ENCODE measurements at places on chromosomes 1 and 21.

DNA sequence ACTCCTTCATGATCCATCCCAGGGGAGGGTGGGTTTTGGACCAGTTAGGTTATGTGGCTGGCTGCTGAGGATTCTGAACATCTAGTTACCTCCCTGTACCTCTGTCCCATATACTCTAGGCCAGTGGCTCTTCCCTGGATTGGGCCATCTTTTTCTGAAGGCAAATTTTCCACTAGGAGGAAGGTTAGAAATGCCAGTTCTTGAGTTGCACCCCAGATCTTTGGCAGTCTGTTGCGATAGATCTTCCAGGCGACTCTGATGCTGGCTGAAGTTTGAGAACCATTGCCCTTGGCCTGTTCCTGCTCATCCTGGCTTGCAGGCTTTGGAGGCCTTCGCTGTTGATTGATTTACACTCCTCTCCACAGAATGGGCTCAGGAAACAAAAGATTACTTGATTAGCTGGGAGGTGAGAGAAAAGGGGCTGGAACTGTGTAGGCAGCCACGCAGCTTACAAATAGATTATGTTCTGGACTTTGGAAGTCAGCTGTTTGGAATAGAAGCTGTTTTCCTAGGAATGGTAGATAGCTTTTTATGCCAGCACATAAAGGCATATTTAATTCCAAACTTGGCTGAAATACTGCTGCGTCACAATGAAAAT, 110.1 kb downstream of the MRPS6 start:
- DNase-seq: no peak

DNA sequence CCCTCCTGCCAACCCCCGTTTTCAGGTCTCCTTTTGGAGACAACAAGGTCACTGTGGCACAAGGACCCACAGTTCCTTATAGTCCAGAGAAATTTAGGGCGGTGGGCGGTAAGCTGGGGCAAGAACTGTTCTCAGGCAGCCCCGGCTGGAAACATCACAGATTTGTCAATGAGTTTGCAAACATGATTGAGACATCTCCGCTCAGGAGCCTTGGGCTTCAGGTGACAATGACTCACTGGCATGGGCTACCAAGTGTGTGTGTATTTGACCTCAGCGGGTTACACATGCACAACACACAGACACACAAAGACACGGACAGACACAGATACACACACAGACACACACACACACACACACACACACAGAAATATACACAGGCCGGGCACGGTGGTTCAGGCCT, 58.2 kb upstream of the ABCG1 start:
- no peak for DNase-seq

DNA sequence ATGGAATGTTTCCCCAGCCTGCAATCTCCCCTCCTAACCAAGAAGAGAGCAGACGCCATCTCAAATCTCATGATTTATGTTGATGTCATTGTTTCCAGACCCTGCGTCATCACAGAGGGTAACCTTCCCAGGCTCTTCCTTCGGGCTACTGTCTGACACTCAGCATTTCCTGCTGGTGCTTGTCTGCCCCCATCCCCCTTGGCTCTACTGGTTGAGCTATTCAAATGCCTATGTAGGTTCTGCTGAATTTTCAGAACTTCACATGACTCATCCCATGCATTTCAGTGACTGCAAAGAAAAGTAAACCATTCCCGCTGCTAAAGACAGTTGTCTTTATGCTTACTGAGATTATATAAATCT, 24.8 kb upstream of the ITPKB start:
- DNase-seq: peak; percentile 70

DNA sequence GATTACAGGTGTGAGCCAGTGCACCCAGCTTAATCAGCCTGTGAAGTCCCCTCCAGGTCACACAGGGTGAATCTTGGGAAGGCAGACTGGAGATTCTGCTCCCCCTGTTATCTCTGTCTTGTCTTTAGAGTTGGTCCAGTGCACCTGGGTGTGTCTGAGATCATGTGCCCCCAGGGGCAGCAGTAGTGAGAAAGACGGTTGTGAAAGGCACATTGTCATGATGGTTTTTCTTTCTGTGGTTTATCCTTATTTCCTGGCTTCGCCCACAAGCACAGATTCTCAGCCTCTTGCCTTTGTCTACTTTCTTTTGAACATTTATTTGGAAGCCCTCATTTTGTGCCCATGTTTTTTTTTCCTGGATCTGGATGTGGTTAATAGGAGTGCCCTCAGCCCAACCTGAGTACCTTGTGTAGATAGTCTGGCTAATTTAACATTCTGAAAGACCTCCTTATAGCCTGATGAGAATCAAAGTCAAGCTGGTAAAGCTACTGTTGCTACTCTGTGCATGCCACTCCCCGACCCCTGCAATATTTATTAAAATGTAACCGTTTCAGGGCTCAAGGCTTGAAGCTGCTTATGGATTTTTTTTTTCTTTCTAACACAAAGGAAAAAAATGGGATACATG, 23.7 kb downstream of the UCK2 start:
- DNase-seq: peak; percentile 31

- DNase-seq: no peak
Measured at GRCh38 chr1:65420590-65421350, at the start of the genes LEPR and LEPROT. Gene LEPR, plus strand, starts transcription at chr1:65420668. Its CDS starts 144,898 bp downstream, at chr1:65565566. Gene LEPROT, plus strand, starts transcription at chr1:65420668. Its CDS starts 57 bp downstream, at chr1:65420725.

- peak; percentile 10 for DNase-seq
Measured at GRCh38 chr1:203425663-203425975, 50.0 kb upstream of the PRELP start.

GRCh38 chr1:19619697-19620384, 24.3 kb upstream of the NBL1 start:
- no peak for DNase-seq

GRCh38 chr1:200520735-200521134, 99.8 kb downstream of the KIF14 start:
- DNase-seq: no peak

- DNase-seq: no peak
Measured at GRCh38 chr1:53909946-53910345, 16.0 kb downstream of the DIO1 start.

DNA sequence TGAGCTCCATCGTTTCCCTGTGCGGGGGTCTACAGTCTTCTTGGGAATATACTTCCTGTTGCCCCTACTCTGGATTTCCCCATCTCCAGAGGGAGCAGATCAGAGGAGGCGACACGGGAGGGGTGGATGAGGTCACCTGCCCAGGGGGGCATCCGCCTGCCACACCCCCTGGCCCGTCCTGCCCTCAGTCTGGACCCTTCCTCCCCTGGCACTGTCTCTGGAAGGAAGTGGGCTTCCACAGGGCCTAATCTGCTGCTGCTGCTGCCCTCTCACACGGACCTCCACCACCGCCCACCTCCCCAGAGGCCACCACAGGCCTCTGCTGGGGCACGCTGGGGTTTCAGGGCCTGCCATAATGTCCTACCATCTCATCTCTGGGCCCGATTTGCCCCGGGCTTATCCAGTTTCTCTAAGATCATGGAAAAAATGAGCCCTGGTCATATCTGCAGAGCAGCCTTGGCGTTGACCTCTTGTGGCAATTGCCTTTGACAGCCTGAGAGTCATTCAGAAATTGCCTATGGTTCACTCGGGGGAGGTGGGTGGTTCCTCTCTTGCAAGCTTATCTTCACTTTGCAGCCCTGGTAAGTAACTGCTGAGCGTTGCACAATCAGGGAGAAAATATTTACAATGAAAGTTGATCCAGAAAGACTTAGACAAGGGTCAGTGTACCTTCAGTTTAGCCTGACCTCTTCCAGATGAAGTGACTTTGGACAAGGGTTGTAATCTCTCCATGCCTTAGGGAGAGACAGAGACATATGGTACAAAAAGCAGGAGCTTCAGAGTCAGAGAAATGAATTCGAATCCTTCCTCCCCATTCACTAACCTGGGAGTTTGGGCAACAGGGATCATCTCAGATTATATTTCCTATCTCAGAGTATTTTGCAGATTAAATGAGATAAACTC, 252.4 kb downstream of the TOMM20 start:
- no peak for DNase-seq

- no peak for DNase-seq
Measured at GRCh38 chr1:22111115-22111514, 31.8 kb downstream of the WNT4 start.

DNA sequence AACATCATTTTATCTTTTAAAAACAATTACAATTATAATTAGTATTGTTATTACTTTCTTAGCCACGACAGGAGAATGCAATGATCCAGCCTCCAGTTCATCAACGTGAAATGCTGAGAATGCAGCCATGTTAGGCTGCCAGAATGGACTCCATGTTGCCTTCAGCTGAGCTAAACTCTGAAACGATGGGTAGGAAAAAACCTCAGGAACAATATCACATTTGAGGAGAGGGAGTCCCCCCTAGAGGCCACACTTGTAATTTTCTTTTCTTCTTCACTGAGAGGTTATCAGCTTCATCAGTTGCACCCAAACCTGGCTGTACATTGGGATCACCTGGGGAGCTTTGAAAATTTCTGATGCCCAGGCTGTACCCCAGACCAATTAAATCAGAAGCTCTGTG, 34.6 kb upstream of the DNAH14 start:
- DNase-seq: peak; percentile 16

- no peak for DNase-seq
Measured at GRCh38 chr1:205321959-205322283, 376 bp upstream of the NUAK2 start.

DNA sequence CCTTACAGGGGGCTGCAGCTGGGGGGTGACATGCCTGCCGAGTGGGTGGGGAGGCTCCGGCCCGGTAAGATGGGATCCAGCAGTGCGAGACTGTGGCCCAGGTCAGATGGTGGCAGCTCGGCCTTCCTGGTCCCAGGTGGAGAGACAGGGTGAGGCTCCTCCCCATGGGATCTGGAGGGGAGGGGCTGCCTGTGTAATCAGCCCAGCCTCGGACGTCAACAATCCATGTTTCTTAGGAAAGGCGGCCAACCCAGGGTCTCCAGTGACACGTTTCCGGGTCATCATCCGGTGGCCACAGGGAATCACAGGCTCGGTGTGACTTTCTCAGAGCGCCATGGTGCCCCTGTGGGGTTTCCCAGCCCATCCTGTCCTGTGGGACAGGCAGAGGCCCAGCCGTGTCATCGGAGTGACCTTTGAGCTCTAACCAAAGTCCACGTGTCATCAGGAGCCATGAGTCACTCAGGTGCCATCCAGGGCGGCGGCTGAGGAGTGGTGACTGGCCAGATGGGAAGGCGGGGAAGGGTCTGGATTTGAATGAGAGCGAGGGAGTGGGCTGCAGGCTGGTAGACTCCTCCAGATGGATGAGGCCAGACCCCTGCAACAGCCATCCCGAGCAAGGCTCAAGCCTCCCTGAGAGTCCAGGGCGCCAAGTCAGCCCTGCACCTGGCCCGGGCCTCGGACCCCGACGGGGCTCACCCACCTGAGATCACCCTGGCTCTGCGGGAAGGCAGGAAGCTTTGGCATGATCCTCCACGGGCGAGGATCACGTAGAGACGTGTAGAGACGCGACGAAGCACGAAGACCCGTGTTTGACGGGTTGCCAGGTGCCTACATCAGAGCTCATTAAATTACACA, 6.6 kb upstream of the HES4 start:
- peak; percentile 65 for DNase-seq

- DNase-seq: no peak
Measured at GRCh38 chr1:212182579-212182978, 102.6 kb upstream of the PPP2R5A start.

DNA sequence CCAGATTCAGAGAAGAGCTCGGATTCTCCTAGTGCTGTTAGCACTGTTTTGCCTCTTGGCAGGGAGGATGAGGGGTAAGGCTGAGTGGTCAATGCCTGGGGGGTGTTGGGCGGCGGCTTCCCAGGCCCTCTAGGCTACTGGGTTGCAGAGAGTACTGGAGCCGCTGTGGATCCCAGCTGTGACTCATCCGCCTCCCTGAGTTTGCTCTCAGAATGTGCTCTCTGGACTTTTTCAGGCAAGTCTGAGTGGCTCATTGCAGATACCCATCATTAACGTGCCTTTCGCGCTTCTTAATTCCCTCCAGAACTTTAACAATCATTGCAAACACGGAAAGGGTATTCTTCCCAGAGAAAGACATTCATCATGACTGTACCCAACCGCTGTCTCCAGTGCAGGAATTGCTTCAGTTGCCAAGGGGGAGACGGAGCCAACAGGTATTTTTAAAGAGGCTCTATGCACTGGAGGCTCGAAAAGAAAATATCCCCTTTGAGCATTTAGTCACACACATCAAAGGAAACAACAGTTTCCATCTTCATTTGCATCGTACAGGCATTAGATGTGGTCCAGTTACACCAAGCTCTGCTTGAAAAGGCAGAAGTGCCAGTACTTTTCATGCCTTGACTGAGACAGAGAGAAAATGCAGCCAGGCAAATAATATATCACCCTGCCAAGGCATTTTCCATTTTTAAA, 14.4 kb upstream of the CAMTA1 start:
- peak; percentile 71 for DNase-seq

- peak; percentile 11 for DNase-seq
Measured at GRCh38 chr1:243520831-243521230, 265.0 kb downstream of the SDCCAG8 start.

DNA sequence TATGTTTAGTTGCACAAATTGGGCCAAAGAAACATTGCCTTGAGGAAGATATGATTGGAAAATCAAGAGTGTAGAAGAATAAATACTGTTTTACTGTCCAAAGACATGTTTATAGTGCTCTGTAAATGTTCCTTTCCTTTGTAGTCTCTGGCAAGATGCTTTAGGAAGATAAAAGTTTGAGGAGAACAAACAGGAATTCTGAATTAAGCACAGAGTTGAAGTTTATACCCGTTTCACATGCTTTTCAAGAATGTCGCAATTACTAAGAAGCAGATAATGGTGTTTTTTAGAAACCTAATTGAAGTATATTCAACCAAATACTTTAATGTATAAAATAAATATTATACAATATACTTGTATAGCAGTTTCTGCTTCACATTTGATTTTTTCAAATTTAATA, 43.0 kb downstream of the CD46 start:
- no peak for DNase-seq

DNA sequence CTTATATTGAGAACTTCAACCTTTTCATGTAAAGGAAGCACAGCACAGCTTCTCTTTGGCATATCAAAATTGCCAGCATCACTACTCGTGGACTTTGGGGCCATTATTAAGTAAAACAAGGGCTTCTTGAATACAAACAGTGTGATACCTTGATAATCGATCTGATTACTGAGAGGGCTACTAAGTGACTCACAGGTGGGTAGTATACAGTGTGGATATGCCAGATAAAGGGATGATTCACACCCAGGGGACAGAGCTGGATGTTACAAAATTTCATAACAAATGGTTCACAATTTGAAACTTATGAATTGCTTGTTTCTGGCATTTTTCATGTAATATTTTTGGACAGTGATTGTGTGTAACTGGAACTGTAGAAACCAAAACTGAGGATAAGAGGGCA, 15.4 kb downstream of the HDAC1 start:
- DNase-seq: no peak

- DNase-seq: peak; percentile 50
Measured at GRCh38 chr1:94543001-94543400, 1.4 kb upstream of the F3 start.

DNA sequence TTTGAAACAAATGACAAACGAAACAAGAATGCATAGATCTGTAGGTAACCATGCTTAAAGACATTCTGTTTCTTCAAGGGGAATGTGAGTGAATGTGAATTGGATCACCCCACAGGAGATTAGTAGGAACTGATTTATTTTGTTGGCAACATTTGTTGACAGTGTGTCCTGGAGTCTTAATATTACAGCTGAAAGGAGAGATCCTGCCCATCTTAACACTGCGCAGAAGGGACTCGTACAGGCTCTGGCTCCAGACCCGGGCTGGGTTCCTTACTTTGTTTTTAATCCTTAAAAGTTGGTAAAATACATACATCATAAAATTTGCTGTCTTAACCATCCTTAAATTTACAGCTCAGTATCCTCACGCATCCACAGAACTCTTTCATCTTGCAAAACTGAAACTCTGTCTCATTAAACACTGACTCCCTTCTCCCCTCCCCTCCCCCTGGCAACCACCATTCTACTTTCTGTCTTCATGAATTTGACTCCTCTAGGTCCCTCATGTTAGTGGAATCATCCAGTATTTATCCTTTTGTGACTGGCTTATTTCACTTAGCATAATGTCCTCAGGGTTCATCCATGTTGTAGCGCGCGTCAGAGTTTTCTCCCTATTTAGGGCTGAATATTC, 74.1 kb downstream of the GALNT2 start:
- DNase-seq: no peak
